ENCODE measurements at places on chromosomes 1 and 21.

DNA sequence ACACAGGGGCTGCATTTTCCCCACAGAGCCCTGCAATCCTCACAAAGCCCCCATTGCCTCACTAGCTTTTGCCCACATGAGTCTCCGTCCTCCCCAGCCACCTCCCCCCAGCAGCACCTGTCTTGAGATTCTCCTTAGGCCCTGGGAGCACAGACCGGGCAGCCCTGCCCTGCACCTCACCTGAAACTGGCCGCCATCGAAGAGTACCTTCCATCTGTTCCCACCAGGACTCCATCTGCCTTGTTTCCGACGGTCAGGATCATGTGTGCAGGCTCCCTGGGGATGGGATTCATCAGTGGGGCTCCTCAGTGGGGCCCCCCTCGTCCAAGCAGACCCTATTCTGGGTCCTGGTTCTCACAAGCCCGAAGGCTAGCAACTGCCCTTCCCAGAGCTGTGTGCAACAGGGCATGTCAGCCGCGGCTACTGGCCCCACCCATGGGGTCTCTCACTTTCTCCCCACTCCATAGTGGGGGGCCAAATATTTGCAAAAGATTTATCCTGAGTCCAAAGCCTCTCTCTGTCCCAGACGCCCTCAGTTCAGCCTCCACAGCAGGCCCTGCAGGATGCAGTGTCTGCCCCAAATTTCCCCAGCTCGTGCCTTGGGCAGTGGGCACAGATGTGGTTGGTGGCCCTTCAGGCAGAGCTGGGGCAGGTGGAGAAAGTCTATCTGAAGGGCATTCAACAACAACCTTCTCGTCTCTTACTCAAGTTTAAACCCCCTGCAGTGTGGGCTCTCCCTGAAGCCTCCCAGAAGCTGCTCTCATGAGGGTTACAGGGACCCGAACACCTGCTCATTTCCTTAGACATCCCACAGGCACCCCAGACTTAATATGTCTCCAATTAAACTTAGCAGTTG, 4.8 kb downstream of the PDZK1IP1 start:
- DNase-seq = no peak

GRCh38 chr1:111487133-111487532, 13.3 kb downstream of the C1orf162 start:
- no peak for DNase-seq

DNA sequence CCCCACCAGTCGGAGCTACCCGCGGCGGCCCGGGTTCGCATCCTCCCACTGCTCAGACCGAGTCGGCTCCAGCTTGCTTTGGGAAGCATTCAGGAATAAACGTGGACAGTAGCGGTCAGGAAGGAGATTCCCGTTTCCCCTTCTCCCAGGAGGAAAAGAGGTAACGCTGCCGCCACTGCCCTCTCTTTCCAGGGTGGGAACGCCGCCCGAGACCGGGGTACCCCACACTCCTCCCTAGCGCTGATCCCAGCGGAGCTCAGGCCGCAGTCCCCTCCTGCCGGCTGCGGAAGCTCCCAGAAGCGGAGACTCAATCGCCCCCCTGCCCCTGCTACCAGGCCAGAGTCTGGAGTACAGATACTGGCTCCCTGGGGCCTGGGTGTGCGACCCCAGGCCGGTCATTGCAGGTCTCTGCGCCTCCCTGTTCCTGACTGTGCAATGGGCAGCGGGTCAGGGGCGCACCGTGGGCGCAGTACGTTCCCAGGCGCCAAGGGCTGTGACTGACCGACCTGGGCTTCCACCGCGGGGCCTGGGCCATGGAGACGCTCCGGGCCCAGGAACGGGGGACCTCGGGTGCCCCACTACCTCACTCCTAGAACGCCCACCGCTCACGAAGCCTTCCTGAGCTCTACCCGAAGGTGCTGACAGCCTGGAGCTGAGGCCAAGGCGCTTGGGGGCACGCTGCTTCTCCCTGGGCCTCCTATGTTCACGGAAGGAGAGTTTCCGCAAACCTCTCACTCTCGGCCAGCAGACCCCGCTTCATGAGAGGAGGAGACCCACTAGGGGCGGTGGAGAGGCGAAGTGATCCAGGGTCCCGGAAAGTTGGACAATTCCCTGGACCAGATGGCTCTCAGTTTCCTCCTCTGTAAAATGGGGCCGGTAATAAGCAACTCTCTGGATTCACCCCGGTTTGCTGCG, 7.8 kb downstream of the DMRTA2 start:
- no peak for DNase-seq

DNA sequence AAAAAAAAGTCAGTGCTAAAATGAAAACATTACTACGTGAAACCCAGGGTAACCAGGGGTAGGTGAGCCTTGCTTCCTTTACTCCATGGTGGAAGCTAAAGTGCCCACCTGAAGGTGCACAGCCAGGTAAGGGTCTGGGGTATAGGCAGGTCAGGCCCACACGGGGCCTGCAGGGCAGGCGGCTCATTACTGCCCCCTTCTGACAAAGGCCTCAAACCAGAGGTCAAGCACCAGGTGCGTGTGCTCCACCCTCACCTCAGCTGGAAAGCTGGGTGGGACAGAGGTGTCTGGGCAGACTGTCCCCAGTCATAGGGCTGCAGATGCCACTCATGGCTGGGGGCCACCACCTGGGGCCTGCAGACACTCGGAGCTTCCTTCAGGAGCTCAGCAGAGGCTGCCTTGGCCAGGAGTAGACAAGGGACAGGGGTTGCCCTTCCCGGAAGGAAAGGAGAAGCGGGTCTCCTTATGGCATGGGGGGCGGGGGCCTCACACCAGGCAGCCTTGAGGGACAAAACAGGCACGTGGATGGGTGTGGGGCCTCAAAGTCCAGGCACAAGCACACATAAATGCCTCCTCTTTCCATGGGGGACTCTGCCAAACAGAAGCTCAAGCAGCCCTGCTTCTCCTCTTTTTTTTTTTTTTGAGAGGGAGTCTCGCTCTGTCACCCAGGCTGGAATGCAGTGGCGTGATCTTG, 36.2 kb downstream of the ACOT7 start:
- no peak for DNase-seq

GRCh38 chr1:226125097-226125630, 61.4 kb downstream of the ACBD3 start:
- DNase-seq = no peak

GRCh38 chr1:116115476-116116439, 4.6 kb downstream of the MAB21L3 start:
- DNase-seq = peak; percentile 44

- no peak for DNase-seq
These were observed 13.3 kb downstream of the EEIG2 start for GRCh38 chr1:108573183-108573582.

DNA sequence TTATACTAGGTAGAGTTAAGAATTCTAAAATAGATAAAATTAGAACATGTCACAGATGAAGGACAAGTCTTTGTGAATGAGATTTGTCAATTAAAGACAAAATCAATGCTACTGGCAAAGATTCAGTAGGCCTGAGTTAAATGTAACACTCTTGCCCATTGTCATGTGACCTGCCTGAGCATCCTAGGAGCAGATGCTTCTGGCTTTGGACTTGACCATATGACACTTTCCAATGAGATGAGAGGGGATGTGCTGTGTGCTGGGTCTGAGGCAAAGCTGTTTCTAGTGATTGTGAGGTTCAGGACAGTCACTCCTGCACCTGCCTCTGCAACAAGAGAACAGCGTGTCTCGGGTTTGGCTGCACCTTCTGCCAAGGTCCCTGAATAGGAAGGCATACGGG, 144.9 kb downstream of the HIVEP3 start:
- DNase-seq = no peak

DNA sequence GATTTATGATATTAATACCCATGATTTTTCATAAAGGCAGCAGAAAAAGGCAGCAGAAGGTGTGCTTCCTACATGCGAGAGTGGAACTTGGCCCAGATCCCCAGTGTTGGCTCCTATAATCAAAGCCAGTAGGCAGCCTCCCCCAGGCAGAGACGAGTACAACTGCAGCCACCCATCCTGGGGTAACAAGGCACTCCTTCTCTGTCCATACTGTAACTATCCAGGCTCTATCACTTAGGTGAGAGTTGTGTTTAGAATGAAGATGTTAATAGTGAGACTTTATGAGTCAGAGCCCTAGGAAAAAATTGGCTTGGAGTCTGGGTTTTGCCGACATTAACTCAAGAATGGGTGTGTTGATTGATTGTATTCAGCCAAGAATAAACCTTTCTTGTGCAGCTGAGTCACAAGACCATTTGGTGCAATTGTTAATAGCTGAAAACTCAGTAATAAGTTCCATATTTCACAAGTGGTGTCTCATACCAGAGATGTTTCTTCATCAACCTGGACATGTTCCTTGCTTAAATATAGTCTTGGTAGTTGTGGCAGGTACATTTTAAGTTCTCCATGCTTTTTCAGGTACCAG, 322.3 kb downstream of the DUSP10 start:
- DNase-seq = peak; percentile 63

- peak; percentile 61 for DNase-seq
These were observed 9.5 kb downstream of the ZBTB7B start for GRCh38 chr1:155012026-155012546.

- no peak for DNase-seq
These were observed 104.8 kb upstream of the WNT4 start for GRCh38 chr1:22247527-22248245.

DNA sequence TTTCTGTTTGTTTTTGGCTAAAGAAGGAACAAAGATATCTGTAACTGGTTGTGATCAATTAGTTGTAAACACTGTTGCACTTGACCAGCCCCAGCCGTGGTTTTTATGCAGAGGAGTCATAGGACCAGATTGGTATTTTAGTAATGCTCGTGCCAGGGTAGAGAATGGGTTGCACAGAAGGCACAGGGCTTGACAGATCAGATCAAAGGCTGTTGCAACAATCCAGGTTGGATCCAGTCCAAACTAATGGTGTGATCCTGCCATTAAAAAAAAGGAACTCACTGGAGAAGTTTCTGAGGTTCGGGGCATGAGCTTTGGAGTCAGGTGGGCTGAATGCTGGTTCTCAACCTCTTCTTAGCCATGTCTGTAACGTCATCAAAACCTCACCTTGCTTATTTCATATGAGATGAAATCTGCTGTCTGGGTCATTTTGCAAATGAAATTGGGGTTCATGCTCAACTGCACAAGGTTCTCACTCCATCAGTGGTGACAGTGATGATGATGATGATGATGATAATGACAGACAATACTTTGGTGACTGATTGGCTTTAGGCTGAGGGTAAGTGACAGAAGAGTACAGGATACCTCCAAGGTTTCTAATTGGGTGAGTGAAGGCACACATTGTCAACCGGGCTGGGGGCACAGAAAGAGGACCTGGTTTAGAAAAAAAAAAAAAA, 43.1 kb downstream of the ZNF281 start:
- DNase-seq = no peak

DNA sequence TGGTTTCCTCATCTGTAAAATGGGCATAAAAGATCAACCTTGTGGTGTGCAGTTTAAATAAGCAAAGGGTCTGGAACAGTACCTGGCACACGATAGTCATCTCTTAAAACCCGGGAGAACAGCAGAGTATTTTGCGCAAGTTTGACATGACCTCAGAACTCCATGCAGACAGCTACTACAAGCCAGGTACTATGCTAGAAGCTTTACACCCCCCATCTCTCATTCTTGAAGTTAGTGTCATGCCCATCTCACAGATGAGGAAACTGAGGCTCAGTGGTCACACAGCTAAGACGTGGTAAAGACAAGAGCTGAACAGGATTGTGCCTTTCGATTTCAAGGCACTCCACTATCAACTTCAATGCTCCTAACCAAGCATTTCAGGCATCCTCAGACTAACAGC, 78.7 kb downstream of the CAPZB start:
- no peak for DNase-seq

- DNase-seq = no peak
These were observed 17.8 kb downstream of the SPOCD1 start for GRCh38 chr1:31798086-31798432.

GRCh38 chr1:157766792-157767191, 10.1 kb downstream of the FCRL2 start:
- DNase-seq = no peak

- no peak for DNase-seq
These were observed 8.2 kb downstream of the ADORA1 start for GRCh38 chr1:203135636-203136305.

DNA sequence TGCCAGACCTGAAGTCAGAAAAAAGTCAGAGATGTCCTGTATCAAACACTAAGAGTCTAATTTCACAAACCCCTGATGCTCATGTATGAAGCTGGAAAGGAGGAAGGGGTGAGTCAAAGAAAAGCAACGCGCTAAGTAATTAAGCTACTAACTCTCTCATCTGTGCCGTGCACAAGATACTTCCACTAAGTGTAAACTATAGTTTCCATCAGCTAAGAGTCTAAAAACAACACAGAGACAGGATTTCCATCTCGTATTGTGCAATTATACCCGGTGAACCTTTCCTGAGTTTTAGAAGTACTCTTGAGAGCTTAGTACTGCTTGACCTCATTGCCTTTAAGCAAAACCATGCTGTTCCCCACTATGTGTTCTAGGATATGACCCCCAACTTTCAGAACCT, 19.0 kb downstream of the DNALI1 start:
- DNase-seq = no peak

DNA sequence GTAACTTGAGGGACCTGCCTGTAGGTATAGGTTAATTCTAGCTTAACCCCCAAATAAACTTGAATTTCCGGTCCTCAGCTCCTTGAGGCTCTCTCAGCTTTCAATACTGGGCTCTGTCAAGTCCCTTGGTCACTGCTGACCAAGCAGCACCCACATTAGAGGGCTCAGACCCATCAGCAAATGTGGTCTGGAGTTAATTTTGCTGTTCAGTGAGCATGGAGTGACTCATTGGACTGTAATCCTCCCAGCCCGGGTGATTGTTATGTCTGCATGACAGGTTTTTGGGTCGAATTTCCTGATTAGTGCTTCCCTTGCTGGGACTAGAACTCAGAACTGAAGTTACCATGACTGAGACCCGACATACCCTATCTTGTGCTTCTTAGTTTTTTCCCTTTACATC, 130.6 kb downstream of the URB2 start:
- peak; percentile 21 for DNase-seq

DNA sequence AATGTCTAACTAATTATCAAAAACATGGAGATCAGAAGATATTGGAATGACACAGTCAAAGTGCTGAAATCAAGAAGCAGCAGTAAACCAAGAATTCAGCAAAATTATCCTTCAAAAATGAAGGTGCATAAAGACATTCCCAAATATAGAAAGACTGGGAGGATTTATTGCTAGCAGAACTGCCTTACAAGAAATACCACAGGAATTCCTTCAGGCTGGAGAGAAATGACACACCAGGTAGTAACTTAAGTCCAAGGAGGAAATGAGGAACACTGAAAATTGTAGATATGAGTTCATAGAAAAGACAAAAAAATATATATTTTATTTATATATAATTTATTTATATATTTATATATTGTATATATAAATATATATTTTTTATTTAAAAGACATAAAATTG, 217.2 kb downstream of the RPS6KC1 start:
- no peak for DNase-seq

DNA sequence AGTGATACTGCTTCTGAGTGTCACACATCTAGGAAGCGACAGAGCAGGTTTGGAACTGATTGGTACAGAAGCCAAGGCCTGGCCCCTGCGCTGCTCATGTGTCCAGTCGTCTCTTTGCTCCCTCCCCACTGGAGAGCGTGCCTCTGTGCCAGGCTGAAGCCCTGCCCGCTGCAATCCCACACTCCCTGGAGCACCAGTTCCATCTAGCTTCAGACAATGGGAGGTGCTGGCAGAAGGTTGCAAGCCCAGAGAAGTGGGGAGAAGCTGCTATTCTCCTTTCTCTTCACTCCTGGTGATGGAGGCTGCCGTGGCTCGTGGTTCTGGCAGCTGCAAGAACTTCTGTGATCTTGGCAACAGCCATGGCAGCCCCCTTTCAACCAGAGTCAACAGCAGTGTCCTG, 250.9 kb downstream of the MATN1 start:
- DNase-seq = no peak

- no peak for DNase-seq
These were observed 107.0 kb downstream of the CTH start for GRCh38 chr1:70518106-70518505.

GRCh38 chr1:29549001-29549400, 312.7 kb downstream of the PTPRU start:
- no peak for DNase-seq

All from stromal cell of bone marrow (primary cell).